ENCODE measurements at places on chromosomes 2 and 18.

DNA sequence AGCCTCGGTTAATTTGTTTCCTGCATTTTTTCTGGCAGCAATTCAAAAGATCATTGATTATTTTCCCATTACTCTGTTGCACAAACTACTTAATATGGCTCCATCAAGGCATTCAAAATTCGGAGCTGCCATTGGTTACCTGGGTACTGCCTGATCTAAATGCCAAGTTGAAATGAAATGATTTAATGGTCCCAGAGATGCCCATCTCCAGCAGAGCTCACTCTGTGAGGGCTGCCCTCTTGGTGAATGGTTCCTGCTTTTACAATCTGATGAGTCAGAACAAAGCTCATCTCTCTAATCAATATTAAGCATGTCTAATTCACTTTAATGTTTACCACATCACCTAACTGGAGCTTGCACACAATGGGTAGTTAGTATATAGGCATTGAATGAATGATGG lies 126.1 kb downstream of the CTNNA2 start:
- DNase-seq = no peak

- no peak for DNase-seq
Measured at GRCh38 chr2:132849118-132849517, 179.1 kb upstream of the LYPD1 start.

- DNase-seq = no peak
Measured at GRCh38 chr2:55877087-55877436, 46.5 kb downstream of the EFEMP1 start.

- no peak for DNase-seq
Measured at GRCh38 chr2:138712212-138712979, 67.8 kb downstream of the NXPH2 start.

- no peak for DNase-seq
Measured at GRCh38 chr2:159073256-159073655, 104.8 kb downstream of the TANC1 start.

- no peak for DNase-seq
Measured at GRCh38 chr18:55317324-55317723, 270.7 kb downstream of the TCF4 start.

GRCh38 chr2:143176606-143177005 lies 47.4 kb downstream of the ARHGAP15 start:
- DNase-seq = no peak

DNA sequence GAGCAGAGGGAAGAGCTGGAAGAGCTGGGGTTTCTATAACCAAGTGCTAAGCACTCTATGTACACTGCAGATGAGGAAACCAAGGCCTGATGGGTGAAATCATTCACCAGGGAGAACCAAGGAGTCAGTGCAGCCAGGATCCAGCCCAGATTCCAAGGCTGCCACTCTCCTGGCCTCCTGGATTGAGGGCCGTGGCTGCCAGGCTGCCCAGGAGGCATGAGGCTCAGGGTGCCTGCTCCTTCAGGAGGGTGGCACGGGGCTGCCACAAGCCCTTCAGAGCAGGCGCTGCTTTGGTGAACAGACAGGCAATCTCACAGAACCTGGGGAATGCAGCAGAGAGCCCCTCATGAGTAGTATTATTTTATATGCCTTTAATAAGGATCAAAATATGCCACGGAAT lies 293.7 kb upstream of the HDAC4 start:
- no peak for DNase-seq

- peak; percentile 25 for DNase-seq
Measured at GRCh38 chr2:134406736-134407135, 152.9 kb downstream of the MGAT5 start.

DNA sequence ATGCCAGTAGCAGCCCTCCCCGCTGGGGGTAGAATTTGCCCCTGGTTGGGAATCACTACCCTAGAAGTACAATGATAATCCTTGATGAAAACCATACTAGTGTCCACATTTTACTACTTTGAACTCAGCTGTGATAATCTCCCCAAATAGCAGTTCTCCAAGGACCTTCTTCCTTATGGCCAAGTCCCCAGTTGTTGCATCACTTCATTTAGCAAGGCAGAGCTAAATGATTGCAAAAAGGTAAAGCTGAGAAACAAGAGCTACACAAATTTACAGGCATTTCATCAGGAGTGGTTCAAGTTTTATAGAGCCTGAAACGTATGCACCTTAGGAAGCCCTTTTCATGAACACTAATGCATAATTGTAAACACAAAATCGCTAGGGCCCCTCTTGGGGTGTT lies 44.9 kb upstream of the REL start:
- no peak for DNase-seq

GRCh38 chr18:46155641-46156051 lies 51.5 kb downstream of the HAUS1 start:
- DNase-seq = peak; percentile 32

- no peak for DNase-seq
Measured at GRCh38 chr2:12890066-12890465, 173.3 kb downstream of the TRIB2 start.

GRCh38 chr2:96888072-96889011 lies 18.5 kb upstream of the SEMA4C start:
- DNase-seq = no peak

DNA sequence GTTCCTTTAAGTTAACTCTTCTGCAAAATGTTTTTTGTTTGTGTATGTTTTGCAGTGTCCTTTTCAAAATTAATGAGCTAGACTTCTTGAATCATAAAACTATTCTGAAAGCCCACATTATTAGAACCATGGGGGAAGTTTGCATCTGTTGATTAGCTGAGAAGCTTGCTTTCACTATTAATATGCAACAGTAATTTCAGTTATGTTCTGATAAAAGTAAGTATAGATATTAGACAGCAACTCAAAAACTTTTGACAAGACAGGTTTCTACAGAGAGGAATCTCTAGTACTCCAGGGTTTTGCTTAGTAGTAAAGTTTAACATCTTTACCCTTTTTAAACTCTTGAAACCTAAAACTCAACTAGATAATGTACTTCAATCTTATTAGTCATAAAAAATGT lies 147.8 kb downstream of the UBE2E3 start:
- DNase-seq = no peak

DNA sequence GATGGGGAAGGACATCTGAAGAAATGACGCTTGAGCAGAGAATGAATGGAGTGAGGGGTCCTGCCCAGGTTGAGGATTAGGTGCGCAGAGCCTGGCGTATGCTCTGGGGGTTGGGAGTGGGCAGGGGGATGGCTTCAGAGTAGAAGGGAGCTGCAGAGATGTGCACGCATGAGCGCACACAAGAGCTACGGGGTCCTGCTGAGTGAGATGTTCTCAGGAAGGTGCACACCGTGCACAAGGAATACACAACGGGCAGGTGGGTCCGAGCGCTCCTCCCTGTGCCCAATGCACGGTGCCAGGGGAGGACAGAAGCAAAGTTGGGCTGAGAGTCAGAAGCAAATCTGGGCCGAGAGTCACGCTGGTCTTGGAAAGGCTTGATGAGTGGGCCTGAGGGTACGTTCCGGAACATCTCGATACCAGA lies 25.5 kb downstream of the TWIST2 start:
- no peak for DNase-seq

GRCh38 chr18:28559511-28559910 lies 382.6 kb upstream of the CDH2 start:
- DNase-seq = no peak

GRCh38 chr2:120404274-120404673 lies 58.3 kb downstream of the INHBB start:
- no peak for DNase-seq

DNA sequence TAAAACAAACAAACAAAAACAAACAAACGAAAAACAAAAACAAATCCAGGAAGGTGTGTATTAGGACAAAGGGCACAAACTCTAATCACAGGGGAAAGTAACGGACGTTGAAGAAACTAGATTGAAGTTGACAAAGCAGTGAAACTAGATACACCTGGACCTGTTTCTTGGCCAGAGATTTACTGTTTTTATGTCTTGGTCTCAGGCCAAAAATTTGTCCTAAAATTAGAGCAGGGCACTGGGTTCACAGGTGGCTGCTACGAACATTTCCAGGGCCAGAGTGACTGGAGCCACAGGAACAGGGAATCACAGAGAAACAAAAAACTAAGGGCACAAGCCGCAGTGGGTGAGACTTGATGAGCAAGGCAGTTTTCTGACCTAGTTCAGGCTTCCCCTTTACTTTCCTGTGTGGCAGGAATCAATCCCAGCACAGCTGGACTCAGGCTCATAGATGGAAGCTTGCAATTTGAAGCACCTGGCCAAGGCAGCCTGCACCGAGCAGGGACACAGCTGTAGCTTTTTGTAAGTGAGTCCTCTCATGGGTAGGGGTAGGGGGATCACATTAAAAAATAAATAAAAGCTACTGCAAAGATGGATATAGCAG lies 329.4 kb downstream of the DLGAP1 start:
- DNase-seq = no peak

GRCh38 chr2:42764096-42764495 lies at the start of gene OXER1:
TSS of gene OXER1 (minus strand) at chr2:42764135. CDS start at chr2:42764062, 73 bp downstream.
- no peak for DNase-seq

GRCh38 chr18:8313043-8313442 lies 296.2 kb upstream of the RAB12 start:
- DNase-seq = no peak

DNA sequence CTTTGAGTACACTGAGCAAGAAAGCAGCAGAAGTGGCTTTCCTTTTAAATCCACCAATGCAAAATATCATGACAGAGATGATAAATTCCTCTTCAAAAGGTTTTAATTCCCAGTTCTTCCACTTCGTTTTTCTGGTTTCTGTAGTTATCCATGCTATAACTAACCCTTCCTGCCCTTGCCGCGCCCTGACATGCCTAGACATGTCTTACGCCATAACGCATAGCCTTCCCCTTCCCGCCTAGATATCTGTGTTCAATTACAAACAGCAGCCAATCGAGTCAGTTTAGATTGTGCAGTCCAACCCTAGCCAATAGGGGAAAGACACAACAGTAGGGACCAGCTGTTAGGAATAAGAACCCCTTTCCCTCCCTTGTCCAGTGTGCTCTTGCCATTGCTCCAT lies 16.1 kb downstream of the PRPF40A start:
- DNase-seq = no peak

GRCh38 chr2:109285244-109285651 lies 156.2 kb downstream of the SH3RF3 start:
- no peak for DNase-seq

DNA sequence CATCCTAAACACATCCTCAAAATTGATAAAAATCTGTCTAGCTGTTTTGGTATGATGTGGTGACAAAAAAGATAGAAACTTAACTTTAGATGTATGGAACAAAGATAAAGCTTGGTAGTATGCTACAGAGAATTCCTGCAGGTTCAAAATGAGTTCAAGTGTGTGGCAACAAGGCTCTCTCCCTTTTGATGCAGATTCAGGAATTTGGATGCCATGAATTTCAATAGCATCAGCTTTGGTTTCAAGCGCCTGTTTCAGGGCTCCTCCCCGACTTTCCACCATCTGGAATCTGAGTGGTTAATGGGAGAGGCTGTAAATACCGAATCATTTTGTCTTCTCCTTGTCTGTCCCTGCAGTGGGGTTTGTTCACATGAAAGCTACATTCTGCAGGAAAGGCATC lies 180.6 kb downstream of the MTX2 start:
- no peak for DNase-seq

GRCh38 chr2:30770816-30771576 lies 36.2 kb downstream of the CAPN13 start:
- no peak for DNase-seq

DNA sequence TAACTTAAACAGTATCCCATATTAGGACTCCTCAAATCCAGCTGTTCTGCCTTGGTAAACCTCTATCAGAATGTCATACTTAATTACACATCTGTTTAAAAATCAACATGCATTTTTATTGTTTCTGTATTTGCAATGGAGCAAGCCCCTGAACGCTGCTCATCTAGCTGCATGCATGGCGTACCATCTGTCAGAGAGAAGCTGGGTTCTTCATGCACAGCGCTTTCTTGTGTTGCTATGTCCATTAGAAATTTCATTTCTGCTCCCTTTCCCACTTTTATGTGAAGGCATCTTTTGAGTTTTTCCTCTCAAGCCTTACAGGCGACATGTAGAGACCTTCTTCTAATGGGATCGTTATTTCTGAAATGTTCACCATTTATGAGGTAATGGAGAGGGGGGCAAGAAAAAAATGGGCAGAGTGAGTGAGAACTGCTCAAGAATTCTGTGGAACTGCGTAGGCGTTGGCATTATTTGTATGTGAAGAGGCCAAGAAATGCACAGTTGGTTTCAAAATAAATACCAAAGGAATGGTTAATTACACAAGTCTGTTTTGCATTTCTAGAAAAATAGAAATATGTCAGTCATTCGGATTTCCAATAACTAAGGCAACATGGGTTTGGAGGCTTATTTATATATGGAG lies 31.6 kb downstream of the INSIG2 start:
- no peak for DNase-seq

GRCh38 chr2:224404796-224405195 lies 2.9 kb upstream of the FAM124B start:
- DNase-seq = no peak

- no peak for DNase-seq
Measured at GRCh38 chr2:43199492-43200488, 26.6 kb downstream of the ZFP36L2 start.

DNA sequence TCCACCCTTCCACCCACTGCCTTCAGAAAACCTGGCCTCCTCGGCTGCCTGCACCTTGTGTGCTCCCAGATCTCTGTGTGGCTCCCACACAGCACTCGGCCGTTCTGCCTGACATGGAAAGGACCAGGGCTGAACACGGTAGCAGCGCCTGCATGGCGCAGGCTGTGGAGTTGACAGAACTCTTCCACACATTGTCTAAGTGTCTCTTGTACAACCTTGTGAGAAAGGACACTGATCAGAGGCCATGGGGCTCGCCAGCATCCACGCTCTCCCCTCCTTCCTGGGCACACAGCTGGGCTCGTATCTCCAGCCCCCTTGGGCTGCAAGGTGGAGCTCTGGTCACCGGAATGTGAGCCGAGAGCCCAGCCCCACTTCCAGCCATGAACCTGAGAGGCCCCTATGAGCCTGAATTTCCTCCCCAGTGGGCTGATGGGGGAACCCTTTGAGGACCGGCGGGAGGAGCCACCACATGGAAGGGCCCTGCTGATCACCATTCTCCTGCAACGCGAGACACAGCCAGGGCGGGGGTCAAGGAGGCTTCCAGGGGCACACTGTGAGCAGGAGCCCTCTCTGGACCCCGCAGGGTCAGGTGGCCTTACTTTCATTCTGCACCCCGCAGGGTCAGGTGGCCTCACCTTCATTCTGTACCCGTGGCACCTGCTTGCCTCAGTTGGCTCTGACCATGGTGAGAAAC lies 314.2 kb upstream of the MYT1L start:
- no peak for DNase-seq

GRCh38 chr18:79559436-79559835 lies 120.2 kb upstream of the CTDP1 start:
- no peak for DNase-seq

DNA sequence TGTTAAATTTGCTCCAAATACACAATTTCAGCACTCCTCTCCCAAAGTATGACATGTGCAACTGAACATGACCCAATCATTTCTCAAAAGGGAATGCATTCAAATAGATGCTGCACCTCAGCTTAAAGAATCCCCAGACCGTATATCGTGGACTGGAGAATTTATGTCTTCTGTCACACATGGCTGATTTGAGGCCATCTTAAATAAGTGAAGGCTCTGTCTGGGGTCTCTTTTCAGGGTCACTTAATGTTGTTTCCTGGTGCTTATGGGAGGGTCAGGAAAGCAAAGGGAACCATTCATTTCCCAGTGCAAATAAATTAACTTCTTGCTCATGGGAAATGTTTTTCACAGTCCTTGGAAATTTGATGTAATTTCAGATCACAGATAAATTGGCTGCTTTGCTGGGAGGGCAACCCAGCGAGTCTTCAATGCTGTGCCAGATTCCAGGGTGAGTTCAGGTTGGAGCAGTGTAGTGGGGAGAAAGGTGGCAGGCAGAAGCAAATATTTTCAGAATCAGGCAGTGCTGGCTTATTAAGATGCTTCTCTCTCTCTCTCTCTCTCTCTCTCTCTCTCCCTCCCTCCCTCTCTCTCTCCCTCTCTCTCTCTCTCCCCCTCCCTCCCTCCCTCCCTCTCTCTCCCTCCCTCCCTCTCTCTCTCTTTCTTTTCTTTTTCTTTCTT lies 34.3 kb downstream of the GATA6 start:
- no peak for DNase-seq

All from Jurkat, Clone E6-1 (cell line).